Thyroid gland (tissue), 4 donors: ENCODE measurements at places on chromosomes 1 and 21.

- DNase-seq, result no peak
These were observed 64.5 kb upstream of the KCNK1 start for GRCh38 chr1:233549404-233549803.

GRCh38 chr1:190119683-190120082 lies 358.0 kb downstream of the BRINP3 start:
- no peak for DNase-seq

DNA sequence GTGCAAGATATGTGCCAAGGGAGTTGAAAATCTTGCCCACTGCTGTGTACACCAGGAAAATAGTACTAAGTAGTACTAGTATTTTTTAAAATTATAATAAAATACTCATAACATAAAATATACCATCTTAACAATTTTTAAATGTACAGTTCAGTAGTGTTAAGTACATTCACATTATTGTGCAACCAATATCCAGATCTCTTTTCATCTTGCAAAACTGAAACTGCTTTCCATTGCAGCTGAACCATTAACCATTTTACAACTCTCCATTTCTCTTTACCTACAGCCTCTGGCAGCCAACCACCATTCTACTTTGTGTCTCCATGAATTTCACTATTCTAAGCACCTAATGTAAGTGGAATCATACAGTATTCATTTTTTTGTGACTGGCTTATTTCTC lies 19.3 kb upstream of the RAB3GAP2 start:
- DNase-seq, result no peak

DNA sequence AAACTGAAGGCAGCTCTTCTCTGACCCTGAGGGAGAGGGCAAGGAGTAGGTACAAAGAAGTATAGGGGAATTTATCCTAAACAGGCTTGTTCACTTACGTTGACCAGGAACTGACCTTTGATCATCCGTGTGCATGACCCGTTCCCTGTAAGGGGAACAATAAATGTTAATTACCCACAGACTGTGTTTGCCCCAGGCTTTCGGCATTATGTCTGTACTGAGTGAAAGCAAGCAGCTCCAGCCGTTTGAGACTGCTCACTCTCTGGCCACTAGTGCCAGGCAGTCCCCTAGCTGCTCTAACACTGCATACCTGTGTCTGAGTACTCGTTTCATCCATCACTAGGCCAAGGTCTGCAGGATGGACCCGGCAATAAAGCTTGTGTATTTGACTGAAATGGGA lies 1365.3 kb downstream of the NCAM2 start:
- no peak for DNase-seq

- DNase-seq, result no peak
These were observed 148.3 kb downstream of the C1orf94 start for GRCh38 chr1:34324879-34325440.

- DNase-seq, result no peak
These were observed 3.1 kb upstream of the SIM2 start for GRCh38 chr21:36695671-36696389.

DNA sequence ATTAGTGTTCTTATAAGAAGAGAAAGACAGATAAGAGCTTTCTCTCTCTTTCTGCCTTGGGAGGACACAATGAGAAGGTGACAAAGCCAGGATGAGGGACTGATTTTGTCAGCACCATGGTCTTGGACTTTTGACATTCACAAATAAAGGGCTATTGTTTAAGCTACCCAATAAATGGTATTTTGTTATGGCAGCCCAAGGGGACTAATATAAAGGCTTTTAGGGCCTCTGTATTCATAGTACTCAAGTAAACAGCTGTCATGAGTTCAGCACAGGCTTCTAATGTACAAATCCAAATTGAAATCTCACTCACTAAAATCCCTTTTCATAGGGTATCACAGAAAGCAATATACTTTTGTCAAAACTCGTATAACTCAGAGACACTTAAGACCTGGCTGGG lies 242.7 kb downstream of the FAF1 start:
- DNase-seq, result no peak

DNA sequence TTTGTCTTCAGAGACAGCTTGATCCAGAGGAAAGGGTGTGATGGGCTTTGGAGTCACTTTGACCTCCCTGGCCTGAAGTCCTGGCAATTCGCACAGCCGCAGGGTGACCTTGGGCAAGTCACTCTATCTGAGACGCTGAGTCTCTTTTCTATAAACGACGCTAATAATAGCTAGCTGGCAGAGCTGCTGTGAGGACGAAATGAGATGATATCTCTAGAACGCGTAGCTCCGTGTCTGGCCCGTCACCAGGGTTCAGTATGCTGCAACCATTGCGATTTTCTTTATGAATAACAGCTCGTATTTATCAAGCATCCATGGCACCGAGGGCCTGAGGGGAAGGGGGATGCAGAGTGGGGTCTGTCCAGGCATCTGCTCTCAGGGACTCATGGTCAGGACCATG lies 58.7 kb downstream of the IGSF21 start:
- DNase-seq, result no peak

- no peak for DNase-seq
These were observed 16.9 kb downstream of the CAPZB start for GRCh38 chr1:19468397-19468956.

DNA sequence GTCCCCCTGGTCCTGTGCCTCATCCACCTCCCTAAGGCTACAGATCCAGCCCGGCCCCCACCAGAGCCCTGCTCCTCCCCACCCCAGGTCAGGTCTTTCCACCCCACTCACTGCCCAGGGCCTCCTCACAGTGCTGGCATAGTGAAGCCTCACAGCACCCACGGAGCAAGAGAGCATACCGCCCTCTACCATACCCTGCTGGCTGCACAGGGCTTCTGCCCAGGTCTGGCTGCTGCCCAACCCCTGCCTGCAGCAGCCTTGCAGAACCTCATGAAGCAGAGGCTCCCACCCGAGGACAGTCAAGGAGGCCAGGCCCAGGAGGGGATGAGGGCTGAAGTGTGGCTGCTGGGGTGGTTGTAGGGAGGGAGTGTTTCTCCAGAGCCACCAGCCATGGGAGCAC lies 19.7 kb upstream of the ARF1 start:
- DNase-seq, result no peak

GRCh38 chr1:34928699-34929496 lies 552 bp downstream of the DLGAP3 start:
- DNase-seq, result no peak
